ENCODE measurements at places on chromosomes 5 and 9.

DNA sequence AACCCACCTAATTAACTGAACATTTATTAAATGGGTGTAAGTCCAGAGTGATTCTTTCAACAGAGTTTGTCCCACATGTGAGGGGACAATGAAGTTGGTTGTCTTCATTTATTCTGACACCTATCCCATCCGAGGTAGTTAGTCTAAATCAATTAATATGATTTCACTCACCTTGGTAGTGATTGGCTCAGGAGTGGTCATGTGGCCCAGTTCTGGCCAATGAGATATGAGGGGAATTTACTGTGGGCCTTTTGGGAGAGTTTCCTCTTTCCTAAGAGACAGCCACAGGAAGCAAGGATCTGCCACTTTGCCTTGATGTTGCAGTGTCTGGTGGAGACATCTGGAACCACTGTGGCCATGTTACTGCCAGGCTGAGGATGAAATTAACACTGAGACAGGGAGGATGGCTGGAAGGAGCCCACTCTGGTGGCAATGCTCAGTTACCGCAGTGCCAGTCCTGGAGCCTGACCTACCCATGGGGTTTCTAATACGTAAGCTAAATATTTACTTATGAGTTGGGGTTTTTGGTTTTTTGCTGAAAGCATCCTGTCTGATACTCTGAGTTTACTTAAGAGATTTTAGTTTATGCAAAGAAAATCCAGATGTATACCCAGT is 118.6 kb downstream of the FGF18 start:
- no peak for DNase-seq

DNA sequence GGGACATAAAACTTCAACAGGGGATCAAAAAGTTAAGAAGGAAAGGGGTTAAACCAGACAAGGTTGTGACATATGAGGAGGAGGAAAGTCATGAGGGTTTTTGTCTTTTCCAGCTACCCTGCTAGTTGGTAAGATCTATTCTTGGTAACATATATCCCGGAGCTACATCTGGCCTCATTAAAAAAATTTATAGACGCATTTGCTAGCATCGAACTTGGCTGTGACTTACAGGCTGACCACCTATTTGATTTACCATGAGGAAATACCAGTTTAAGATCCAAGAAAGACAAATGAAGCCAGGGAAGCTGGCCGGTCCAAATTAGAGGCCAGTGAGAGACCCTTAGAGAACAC is 87.6 kb upstream of the NIPAL4 start:
- no peak for DNase-seq

DNA sequence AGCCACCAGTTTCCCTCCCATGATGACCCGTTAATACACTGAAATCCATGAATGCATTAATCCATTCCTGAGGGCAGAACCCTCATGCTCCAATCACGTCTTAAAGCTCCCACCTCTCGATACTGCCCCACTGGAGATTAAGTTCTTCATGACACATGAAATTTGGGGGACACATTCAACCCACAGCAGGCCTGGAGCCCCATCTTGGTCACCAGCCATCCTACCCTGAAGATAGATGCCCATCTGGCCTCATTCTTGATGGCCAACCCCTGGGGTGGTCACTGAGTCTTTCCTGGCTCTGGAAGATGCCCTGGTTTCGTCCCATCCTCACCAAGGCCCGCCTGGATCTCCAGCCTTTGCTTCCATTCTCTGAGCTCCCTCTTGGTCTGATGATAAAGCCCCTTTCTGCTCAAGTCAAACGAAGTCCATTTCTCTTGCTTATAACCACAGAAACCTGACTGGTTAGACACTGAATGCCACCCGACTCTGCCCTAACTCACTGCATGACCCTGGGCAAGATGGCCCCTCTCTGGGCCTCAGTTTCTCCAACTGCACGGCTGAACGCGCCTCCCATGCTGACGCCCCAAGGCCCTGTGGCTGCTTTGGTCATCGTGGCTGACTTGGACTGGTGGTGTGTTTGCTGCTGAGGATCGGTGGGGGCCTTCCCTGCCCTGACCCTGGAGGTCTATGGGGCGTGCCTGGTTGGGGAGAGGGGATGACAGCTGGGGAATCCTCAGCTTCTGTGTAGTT is 138.4 kb upstream of the IER5L start:
- no peak for DNase-seq

- DNase-seq: no peak
Observed at GRCh38 chr5:115351356-115352195, 55.1 kb upstream of the CCDC112 start.

DNA sequence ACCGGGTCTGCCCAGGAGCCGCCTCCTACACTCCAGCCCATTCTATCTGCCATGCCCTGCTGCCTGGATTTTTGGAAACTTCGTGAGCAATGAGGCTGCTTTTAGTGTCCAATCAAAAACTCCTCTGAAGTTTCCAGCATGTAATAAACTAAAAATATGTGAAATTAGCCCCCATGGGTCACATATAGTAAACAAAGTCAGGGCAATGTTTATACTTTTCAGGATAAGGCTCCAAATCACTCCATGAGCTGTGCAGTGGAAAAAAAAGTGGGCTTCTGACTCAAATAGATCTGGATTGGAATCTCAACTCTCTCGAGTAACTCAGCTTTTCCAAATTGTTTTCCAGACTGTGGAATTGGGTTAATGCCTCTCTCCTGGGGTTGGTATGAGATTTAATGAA is 68.2 kb downstream of the PIK3R1 start:
- no peak for DNase-seq

Data from keratinocyte (primary cell).